ENCODE measurements at places on chromosomes 4 and X.

DNA sequence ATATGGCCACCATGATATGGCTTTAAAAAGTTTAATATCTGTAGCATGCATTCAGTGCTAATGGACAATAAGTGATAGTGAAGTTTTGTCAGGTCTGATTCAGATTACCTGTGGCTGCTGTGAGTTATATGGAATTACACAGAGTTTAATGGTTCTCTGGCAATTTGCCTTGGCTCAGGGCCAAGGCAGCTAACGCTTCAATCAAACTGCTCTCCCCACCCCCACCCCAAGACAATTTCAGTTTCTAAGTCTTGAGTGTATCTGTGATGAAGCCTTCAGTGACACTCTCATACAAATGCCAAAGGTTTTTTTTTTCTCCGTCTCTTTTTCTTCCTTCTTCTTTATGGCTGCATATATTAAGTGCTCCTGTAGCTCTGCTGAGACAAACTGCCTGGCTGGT lies 106.6 kb downstream of the SHROOM4 start:
- DNase-seq, result no peak

DNA sequence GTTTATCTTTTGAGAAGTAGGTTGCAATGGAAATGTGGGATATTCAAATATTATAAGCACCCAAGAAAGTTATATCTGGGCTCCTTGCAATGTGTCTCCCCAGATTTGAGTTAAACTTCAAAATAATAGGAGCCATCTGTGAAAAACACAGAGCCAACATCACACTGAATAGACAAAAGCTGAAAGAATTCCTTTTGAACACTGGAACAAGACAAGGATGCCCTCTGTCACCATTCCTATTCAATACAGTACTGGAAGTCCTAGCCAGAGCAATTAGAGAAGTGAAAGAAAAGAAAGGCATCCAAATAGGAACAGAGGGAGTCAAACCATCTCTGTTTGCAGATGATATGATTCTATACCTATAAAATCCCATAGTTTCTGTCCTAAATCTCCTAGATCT lies 114.3 kb upstream of the IL1RAPL1 start:
- DNase-seq, result no peak

DNA sequence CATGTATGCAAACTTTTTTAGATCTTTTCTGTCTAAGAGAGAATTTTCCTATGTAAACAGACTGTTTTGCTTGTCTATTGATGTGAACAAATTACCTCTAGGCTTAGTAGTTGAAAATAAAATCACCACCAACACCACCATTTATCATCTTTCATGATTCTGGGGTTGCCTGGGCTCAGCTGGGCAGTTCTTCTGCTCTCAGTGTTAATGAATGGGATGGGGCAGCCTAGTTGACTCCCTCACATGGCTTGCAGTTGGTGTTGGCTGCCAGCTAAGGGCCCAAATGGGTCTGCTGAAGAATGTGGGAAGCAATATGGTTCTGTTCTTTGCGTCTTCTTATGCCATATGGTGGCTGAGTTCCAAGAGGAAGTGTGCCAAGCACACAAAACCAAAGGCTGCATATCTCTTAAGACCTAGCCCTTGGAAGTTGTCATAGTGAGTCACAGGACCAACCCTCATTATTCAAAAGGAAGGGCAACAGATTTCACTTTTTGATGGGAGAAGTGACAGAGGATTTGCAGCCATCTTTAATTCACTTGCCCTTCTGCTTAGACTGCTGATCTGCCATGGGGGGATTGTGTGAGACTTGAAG lies 17.9 kb downstream of the REELD1 start:
- no peak for DNase-seq

DNA sequence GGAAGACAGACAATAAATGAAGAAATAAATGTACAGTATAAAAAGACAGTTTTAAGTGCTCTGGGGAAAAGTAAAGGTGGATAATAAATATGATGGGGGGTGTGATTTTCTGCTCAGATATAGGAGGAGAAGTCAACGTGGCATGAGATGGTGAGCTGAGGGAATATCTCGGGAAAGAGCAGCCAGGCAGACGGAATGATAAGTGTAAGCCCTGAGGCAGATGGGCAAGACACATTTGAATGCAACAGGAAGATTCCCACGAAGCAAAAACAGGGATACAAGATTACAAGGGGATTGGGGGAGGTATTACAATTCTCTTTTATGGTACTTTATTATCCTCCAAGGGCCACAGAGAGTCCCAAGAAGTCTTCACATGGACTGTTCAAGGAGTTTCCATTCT lies 11.1 kb downstream of the ANXA3 start:
- no peak for DNase-seq

GRCh38 chr4:74659576-74660411 lies 134.5 kb downstream of the BTC start:
- DNase-seq, result peak; percentile 100

- DNase-seq, result no peak
Observed at GRCh38 chr4:159291176-159291575, 188.3 kb downstream of the RAPGEF2 start.

DNA sequence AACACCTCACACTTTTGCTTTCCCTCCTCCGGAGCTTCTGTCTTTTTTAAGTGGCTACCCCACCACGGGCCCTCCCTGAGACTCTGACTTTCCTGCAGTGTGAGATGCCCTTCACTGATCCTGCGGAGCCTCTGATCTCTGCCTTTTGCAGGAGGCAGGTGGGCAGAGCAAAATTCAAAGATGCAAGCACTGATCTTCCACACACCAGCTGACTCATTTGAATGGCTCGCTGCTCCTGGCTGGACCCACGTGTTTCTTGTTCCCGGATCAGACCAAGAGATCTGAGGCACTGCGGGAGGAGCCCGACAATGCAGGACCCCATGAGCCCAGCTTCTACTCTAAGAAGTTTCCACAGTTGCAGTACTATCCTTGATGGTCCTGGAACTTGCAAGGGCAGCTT lies 1607.9 kb upstream of the TENM3 start:
- no peak for DNase-seq

DNA sequence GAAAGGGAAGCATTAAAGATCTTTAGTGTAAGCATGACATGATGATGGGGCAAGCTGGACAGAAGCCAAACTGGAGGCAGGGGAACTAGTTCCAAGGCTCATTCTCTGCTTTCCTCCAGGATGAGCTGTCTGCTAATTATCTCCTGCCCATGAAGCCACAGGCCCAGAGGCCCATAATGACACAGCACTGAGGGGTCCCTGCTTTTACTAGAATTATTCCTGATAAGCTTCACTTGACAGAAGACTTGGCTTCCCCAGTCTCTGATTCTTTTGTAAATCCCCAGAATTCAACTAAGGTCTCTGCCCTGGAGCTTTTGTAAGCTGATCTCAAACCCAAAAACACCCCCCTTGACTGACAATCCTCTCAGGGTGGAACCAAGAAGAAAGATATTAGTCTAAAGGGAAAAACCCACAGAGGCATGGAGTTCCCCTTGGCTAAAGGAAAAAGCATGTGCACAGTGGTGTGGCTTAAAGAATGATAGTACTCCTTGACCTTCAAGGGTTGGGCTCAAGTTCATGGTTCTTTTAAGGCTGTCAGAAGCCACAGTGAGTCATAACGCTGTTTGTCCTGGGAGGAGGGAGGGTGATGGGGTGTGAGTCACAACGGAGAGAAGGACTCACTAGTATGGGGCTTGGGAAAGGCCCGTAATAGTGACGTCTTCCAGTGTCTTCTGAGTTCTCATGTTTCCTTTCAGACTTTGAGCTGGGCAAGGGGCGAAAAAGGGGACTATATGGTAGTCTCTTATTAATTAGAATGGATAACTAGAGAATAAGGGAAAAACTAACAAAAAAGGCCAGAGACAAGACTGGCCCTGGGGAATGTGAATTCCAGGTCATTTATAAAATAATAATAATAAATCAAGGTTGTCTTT lies 146.0 kb upstream of the CPEB2 start:
- peak; percentile 97 for DNase-seq

GRCh38 chr4:74794382-74795010 lies at the start of gene BTC:
Gene BTC (minus strand): TSS chr4:74794523. CDS start chr4:74794325, 198 bp downstream.
- DNase-seq, result peak; percentile 6

- no peak for DNase-seq
Observed at GRCh38 chrX:150984169-150984824, 1.2 kb downstream of the HMGB3 start.

GRCh38 chr4:734075-734474 lies 28.4 kb downstream of the PCGF3 start:
- DNase-seq, result no peak

DNA sequence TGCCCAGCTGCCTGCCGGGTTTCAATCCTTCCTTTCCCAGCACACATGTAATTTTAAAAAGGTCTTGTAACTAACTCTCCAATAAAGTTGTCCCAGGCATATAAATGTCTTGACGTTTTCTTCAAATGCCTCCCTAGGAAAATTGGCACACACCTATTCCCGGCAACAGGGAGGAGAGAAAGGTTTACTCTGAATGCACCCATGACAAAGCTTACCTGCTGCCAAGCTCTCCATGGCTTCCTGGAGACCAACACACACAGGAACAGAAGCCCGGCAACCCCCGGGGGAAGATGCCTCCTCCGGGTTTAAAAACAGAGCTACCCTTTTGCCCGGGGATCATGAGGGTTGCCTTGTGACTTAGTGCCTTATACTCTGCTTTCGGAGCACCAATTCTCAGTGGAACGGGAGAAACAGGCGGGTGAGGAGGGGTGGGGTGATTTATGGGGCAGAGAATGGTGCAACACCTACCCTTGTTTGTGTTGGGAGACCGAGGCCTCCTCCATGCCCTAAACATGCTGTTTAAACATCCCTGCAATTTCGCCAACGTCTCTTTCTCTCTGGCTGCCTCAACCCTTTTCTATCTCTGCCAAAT lies 4.8 kb upstream of the GYG2 start:
- DNase-seq, result no peak

DNA sequence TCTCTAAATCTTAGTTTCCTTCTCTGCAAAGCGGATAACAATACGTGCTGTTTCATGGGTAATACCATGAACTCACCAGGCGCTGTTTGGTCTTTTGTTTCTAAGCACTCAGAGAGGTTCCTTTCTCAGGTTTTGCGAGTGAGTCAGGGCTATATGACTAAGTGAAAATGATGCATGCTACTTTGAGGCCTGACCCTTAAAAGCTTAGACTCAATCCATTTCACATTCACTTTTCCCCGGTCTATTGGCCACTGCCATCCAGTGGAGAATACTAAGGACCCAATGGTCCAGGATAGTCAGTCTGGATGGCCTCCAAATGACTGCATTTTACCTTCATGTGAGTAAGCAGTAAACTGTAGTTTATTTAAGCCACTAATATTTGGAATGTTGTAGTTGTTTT lies 400.8 kb upstream of the SLIT2 start:
- DNase-seq, result peak; percentile 85

DNA sequence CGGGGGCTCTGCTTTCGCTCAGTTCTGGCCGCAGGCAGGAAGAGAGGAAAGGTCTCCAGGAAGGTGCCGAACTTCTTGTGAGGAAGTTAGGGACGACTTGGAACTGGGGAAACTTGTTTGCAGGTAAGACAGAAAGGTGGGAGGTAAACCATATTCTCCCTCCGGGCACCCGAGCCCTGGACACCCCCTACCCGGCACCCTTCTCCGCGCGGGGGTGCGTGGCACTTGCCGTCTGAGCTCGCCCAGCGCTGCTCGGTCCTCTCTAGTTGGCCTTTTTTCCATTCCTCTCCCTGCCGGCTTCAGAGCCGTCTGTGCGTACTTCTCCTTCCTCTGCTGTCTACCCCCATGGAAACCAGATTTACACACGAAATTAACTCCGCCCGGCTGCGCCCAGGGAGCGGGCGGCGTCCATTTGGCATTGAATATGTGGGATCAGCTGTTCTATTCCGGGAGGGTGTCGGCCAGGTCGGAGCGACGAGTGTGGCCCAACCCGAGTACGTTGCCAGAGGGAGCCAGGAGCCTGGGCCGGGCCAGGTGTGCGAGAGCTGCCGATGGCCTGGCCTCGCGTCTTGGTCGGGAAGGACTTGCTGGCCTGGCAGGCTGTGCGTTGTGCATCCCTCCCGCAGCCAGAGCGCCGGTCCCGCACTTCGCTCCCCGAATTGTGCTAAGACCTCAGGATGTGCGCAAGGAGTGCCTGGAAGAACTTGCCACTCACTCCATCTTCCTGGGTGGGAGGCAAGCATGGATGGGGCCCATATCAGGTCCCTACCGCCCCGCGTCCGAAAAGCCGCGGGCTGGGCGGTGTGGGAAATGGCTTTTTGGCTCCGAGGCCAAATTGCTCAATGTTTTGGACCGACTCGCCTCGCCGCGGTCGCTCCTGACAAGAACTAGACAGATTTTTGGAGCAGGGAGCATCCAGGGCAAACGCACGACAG lies 1.7 kb downstream of the PDGFRA start:
- DNase-seq, result peak; percentile 80

- no peak for DNase-seq
Observed at GRCh38 chr4:80268936-80269335, 2.5 kb downstream of the FGF5 start.

- no peak for DNase-seq
Observed at GRCh38 chr4:90375081-90375480, 247.9 kb downstream of the CCSER1 start.

- no peak for DNase-seq
Observed at GRCh38 chr4:25283948-25284347, 28.6 kb upstream of the ZCCHC4 start.

GRCh38 chr4:83112678-83113428 lies 1.7 kb downstream of the PLAC8 start:
- DNase-seq, result no peak

DNA sequence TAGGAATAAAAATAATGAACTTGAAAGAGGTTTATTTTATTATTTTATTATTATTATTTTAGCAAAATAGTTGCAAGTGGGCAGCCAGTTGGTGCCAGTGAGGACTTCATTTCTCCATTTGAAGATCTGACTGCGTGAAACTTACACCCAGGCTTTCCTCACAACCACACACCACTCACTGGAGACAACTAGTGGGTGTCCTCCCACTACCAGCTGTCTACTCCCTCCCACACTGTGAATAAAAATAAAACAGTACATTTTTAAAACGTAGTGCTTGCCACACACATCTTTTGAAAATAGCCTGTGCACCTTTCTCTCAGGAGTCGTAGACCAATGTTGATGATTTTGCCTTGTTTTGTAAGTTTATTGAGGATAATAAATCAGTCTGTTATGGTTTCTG lies 7.4 kb downstream of the FGF13 start:
- no peak for DNase-seq

DNA sequence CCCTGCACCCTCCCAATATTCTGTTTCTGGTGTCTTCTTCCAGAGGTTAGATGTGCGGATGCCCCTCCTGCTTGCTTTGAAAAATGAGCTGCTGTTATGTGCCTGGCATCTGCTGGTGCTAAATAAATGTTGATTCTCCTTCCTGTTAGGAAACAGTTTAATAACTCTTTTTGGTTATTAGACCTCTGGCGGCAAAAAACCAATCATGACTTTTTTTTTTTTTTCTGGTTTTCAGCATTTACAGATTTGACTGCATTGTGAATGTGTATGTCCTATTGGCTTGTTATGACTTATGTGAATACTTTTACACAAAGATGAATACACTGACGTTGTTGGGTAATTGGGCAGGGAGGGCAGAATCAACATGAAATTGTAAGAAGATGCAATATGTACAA lies 13.6 kb upstream of the TMEM156 start:
- peak; percentile 51 for DNase-seq

DNA sequence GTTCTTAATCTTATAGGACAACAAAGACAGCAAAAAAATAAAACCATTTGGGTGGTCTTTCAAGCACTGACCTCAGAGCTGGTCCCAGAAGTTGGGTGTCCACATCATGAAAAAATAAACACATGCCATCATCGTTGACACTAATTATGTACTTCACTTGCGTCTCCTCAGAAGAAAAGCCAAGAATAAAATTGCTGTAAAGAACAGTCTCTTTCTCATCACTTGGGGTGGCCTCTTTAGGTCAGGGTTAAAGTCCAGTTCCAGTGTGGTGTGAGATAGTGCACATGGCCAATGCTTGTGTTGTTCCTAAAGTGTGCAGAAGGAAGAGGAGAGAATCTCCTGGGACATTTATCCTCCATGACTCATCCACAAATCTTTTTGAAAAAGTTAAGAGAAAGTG lies 49.5 kb upstream of the IBSP start:
- DNase-seq, result no peak

Data from fibroblast of pulmonary artery (primary cell).